SK-N-SH treated with all-trans-retinoic acid at 6 μM for 48 hours (cell line): ENCODE measurements at places on chromosomes 2 and 18.
A peak's percentile ranks its signal among the peaks of the same experiment; 100 is the strongest.

DNA sequence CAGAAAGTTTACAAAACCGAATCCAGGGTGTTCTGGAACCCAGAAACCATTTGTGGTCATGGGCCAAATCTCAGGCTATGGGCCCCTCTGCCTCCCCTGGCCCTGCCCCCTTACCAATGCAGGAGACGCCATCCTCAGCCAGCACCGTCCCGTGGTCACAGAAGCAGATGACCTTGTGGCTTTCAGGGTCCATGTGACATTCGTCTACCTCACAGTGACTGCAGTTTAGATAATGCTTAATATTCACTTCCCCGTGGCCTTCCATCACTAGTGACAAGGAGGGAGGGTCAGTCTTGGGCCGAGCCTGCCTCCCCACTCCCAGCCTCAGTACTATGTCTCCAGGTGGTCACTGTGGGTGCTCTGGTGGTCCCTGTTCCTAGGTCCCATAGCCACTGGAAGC is 111.6 kb downstream of the CLIP4 start:
- no peak for ATAC-seq

DNA sequence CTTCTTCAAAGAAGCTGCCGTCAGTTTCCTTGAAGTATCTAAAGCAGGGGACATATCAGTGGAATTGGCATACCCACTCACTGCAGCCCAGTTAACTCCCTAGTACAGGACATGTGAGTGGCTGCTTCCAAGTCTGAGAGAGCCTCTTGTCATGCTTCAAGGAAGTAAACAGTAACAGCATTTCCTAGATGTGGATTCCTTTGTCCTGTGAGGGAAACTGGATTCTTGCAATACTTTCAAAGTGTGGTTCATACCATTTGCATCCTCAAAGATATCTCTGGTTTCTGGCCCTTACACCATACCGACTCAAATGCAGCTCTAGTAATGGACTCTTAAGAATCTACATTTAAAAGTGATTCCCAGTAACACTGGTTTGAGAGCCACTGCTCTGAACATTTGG is 87.2 kb downstream of the ESCO1 start:
- no peak for ATAC-seq

DNA sequence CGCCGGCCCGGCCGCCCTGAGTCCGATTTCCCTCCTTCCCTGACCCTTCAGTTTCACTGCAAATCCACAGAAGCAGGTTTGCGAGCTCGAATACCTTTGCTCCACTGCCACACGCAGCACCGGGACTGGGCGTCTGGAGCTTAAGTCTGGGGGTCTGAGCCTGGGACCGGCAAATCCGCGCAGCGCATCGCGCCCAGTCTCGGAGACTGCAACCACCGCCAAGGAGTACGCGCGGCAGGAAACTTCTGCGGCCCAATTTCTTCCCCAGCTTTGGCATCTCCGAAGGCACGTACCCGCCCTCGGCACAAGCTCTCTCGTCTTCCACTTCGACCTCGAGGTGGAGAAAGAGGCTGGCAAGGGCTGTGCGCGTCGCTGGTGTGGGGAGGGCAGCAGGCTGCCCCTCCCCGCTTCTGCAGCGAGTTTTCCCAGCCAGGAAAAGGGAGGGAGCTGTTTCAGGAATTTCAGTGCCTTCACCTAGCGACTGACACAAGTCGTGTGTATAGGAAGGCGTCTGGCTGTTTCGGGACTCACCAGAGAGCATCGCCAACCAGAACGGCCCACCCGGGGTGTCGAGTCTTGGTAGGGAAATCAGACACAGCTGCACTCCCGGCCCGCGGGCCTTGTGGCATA is 4.6 kb downstream of the SIX2 start:
- ATAC-seq: no peak

DNA sequence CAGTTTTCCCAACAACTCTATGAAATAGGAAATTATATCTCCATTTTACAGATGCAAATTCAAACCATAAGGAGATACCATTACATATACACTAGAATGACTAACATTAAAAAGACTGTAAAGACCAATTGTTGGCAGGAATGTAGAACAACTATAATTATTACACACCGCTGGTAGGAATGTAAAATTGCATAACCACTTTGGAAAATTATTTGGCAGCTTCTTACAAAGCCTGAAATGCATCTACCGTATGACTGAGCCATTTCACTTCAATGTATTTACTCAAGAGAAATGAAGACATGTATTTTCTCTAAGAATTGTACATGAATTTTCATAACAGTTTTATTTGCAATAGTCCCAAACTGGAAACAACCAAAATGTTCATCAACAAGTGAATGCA is 189.1 kb upstream of the BCL2L11 start:
- ATAC-seq: no peak

- ATAC-seq: peak; percentile 67
These were observed 492 bp downstream of the KIF5C start for GRCh38 chr2:148875387-148876051.

DNA sequence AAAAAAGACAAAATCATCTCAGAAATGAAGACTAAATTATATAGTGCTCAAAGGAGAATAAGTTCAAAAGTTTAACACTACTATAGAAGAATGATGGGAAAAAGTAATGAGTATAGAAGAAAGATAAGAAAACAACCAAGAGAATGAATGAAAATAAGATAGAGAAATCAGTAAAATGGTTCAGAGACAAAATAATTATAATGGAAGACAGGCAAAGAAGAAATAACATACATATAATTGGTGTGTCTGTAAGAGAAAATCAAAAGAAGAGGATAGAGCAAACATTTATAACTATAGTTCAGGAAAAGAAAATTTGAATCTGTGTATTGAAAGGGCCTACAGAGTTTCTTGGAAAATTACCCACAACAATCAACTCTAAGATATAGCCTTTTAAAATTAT is 43.5 kb downstream of the DNAH6 start:
- no peak for ATAC-seq

DNA sequence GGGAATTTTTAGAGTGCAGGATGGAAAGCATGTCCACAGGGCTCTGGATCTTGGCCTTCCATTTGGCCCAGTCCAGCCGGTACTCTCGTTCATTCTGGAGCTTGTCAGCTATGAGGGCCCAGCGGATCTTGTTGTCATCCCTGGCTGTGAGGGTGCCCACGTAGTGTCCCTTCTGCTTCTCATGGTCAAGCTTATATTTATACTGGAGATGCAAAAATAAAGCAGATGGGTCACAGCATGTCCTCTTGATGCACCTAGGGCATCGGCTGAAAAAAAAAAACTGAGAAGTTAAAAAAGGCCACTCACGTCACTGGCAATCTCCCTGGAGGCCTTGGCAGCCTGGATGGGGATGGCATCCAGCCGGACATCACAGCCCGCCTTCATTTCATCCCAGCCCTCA is 160.5 kb downstream of the RIF1 start:
- ATAC-seq: no peak

- ATAC-seq: no peak
These were observed 114.6 kb downstream of the IKZF2 start for GRCh38 chr2:213036836-213037235.

GRCh38 chr2:160324161-160324800 is 124.2 kb upstream of the ITGB6 start:
- ATAC-seq: peak; percentile 60

- ATAC-seq: no peak
These were observed 45.3 kb upstream of the C1D start for GRCh38 chr2:68108120-68108519.

DNA sequence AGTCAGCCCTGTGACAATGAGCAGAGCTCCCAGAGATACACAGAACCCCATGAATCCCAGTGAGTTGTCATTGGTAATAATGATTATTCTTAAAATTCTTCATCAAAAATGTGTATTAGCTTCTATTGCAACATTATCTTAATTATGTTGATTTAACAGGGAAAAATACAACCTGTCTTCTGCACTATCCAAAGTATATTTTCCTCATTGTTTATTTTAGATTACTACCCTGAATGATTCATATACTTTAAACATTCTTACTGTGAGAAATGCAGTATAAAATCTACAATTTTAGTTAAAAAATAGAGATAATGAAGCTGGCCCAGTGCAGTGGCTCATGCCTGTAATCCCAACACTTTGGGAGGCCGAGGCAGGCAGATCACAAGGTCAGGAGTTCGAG is 125.2 kb upstream of the LYPD1 start:
- no peak for ATAC-seq

DNA sequence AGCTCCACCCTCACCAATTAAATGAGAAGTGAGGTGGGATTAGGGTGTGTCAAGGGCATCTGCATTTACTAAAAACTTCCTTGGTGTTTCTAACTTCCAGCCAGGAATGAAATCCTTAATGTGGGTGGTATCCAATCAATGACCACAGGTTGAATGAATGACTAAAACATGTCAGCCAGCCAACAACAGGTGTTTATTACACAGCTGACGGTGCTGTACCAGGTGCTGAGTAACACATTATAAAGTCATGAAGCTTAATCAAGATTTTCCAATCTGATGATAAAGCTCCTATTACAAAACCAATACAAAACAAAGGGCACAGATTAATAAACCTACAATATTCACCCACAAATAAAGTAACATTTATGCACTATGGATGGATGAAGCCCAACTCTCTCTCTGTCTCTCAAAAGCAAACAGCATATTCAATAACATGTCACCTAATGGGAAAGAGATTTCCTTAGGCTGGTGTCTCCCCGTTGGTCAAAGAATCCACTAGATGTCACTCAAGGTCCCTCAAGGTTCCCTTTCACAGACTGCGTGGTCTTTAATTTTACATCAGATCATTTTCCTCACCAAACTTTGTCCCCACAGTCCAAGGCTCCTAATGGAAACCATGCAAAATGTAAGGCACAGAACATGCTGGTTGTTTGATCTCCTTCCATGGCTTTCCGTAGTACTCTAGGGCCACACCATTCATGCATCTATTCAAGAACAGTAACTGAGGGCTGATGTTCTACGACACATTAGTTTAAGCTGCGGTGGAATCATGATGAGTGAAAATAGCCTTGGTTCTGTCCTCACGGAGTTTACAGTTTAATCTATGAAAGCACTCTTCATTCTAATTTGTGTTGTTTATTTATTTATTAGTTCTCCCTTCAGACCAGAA is 6.4 kb upstream of the PTPN4 start:
- peak; percentile 88 for ATAC-seq

GRCh38 chr2:194346193-194346592 is 1310.8 kb upstream of the SLC39A10 start:
- no peak for ATAC-seq

GRCh38 chr2:234863043-234863934 is 88.5 kb upstream of the SH3BP4 start:
- peak; percentile 51; the same call in 2 of the 3 replicates for ATAC-seq

DNA sequence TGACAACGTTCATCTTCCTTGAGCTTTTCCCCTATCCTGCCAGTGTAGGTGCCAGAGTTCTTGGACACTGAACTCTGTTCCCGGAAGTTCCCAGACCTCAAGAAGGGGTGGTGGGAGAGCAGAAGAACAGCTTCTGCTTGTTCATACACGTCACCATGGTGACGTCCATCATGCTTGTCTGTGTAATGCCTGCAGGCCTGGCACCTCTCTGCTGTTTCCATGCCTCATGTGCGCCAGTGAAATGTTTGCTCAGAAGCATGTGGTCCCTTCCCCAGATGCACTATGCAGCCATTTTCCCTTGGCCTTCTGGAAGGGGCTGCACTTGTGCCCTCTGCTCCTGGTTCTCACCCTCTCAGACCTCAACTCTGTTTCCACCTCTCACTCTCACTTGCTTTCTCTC is 210.8 kb upstream of the NABP1 start:
- no peak for ATAC-seq

DNA sequence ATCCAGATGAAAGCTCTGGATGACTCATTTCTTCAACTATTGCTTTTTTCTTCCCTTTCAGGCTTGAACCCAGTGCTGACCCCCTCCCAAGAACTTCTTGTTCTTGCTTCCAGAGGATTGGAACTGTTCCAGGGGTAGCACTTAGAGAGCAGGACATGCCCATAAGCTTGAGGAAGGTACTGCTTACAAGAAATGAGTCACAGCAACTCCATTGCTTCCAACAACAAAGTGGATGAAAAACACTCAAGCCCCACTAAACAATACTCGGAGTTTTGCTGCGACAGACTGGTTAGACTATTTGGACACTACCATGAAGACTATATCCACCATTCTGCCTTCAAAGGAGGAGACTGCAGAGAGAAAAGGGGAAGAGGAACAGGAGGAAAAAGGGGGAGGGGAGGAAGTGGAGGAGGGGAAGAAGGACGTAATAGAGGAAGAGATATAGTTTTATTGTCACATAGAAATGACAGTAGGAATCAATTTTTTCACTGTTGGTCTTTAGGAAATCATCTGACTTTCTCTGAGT is 1.6 kb upstream of the EPC2 start:
- no peak for ATAC-seq

- ATAC-seq: no peak
These were observed 475.6 kb upstream of the VRK2 start for GRCh38 chr2:57570961-57571360.

DNA sequence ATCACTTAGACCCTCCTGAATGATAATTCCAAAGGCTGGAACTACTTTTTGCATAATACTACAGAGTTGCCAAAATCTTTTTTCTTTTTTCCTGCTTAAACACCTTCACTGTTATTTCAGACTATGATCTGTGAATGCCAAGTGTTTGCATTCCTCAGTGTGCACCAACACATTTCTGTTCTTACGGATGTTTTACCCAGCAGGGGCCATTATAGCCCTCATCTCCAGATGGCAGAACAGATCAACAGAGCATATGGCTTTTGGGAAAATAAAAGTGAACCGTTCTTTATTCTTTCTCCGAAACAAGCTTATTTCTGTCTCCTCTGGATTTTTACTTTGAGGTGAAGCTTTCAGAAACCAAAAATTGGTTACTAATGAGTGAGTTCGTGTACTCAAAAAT is 1226.6 kb upstream of the FAM98A start:
- ATAC-seq: no peak

DNA sequence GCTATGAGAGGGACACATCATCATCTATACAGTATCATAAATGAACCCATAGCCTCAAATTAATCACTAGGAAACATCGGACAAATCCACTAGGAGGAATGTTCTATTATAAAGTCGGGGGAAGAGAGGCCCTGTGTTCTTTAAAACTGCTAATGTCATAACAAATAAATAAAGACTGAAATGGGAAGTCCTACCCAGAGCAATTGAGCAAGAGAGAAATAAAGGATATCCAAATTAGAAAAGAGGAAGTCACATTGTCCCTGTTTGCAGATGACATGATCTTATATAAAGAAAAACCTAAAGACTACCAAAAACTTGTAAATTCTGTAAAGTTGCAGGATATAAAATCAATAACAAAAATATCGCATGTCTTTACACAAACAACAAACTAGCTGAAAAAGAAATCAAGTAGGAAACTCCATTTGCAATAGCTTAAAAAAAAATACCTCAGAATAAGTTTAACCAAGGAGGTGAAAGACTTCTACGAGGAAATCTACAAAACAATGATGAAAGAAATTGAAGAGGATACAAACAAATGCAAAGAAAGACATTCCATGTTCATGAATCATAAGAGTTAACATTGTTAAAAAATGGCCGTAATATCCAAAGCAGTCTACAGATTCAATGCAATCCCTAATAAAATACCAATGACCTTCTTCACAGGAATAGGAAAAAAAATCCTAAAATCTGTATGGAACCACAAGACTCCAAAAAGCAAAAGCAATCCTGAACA is 30.6 kb downstream of the RTN4 start:
- no peak for ATAC-seq

DNA sequence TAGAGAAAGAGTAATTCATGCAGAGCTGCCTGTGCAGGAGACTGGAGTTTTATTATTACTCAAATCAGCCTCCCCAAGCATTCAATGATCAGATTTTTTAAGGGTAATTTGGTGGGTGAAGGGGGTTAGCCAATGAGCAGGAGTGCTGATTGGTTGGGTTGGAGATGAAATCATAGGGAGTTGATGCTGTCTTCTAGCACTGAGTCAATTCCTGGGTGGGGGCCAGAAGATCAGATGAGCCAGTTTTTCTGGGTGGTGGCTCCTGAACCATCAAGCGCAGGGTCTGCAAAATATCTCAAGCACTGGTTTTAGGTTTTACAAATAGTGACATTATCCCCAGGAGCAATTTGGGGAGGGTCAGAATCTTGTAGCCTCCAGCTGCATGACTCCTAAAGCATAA is 312.8 kb upstream of the THSD7B start:
- ATAC-seq: no peak
